Ovary (tissue), 10 donors: ENCODE measurements at places on chromosomes 3 and 15. TPM values are rescaled to one million over a fixed set of nuclear protein-coding genes. Genes with fewer than 3 reads are reported as not detected.

The SYNPR gene
- not detected for total RNA-seq

DNA sequence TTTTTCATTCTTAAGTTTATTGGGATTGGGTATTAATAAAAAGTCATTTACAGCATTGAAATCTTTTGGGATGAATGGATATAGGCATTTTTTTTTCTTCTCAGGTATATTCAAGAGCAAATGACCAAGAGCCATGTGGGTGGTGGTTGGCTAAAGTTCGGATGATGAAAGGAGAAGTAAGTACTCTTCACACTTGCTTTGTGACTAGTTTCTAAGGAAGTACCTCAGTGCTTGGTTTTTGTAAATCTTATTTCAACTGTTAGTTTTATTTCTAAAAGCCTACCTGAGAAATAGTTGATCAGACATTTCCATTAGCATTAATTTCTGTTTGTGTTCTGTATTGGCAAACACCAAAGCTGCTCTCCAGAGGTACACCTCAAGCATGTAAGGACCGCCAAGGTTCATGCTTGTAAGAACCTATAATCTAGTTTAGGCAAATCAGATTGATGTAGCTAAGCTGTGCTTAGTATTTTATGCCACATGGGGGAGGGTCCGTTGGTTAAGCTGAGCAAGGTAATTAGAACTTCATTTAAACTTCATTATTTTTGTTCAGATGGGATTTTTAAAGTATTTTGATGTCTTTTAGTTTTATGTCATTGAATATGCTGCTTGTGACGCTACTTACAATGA, 35.4 kb downstream of the FXR1 start:
- no peak for DNase-seq

DNA sequence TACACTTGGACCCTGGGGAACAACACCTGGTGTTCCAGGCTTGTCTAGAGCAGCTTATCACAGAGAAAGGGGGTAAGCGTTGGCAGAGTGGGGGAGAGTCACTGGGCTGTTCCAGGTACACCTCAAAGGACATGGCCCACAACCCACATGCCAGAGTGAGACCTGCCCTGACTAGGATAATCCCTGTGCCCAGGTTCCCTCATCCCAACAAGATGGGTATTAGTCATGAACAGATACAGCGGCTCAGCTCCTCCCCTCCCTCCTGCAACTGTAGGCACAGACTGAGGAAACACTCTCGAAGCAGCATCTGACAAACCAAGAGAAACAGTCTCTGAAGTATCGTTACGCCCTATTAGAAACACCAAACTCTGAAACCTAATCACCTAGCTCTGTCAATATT, 32.1 kb upstream of the RPS17 start:
- no peak for DNase-seq

The PHC3 gene
- 90.2 TPM for total RNA-seq

GRCh38 chr3:62876064-62876463, 848 bp upstream of the CADPS start:
- DNase-seq: peak; percentile 45

DNA sequence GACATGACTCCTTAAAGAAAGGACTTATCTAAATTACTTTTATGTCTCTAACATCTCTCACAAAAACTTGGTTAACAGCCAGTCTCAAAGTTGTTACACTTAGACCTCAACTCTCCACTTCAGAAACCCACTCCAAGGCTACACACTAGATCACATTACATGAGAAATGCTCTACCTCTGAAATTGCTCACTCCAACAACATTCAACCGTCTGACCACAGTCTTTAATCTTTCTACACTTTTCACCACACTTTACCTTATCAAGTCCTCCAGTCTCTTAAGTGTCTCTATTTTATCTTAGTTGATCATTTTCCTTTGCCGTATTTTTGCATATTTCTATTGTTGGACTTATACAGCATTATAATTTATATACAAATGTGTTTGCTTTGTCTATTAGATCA, 5.8 kb downstream of the SLC12A6 start:
- DNase-seq: no peak

DNA sequence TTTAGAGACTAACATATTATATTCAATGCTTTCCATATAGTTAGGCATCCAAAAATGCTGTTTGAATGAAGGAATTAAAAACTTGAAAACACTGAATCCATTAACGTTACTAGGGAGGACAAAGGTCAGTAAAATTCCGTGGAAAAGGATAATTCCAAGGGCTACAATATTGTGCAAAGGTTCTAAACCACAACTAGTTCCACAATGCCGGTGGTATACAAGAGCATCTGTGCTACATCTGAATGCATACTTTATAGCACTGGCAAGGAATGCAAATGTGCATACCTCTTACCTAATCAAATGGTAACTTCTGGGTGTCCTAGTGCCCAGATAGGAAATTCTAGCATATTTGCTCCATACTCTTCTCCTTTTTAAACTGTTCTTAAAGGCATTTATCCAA, 2.2 kb downstream of the ICE2 start:
- no peak for DNase-seq

GRCh38 chr3:70281663-70282062, 30.8 kb downstream of the MDFIC2 start:
- DNase-seq: no peak

The SLC28A2 gene
- not detected for total RNA-seq

DNA sequence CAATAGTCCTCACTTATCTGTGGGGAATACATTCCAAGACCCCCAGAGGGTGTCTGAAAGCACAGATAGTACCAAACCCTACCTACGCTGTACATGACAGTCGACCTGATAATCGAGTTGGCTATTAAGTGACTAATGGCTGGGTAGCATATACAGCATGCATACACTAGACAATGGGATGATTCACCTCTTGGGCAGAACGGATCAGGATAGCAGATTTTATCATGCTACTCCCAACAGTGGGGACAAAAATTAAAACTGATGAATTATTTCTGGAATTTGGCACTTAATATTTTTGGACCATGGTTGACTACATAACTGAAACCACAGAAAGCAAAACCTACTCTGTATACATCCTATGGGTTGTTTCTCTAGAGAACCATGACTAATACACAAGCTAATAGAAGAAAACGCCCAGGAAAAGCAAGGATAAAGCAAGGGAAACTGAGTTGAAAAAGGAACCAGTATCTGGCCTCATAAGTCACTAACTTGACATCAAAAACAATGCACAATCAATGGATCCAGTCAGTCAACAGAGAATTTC, 15.5 kb downstream of the ATG3 start:
- DNase-seq: no peak

- DNase-seq: no peak
Measured at GRCh38 chr3:179016979-179017670, 54.5 kb downstream of the ZMAT3 start.

The CIP2A gene
- 6.3 TPM for total RNA-seq

DNA sequence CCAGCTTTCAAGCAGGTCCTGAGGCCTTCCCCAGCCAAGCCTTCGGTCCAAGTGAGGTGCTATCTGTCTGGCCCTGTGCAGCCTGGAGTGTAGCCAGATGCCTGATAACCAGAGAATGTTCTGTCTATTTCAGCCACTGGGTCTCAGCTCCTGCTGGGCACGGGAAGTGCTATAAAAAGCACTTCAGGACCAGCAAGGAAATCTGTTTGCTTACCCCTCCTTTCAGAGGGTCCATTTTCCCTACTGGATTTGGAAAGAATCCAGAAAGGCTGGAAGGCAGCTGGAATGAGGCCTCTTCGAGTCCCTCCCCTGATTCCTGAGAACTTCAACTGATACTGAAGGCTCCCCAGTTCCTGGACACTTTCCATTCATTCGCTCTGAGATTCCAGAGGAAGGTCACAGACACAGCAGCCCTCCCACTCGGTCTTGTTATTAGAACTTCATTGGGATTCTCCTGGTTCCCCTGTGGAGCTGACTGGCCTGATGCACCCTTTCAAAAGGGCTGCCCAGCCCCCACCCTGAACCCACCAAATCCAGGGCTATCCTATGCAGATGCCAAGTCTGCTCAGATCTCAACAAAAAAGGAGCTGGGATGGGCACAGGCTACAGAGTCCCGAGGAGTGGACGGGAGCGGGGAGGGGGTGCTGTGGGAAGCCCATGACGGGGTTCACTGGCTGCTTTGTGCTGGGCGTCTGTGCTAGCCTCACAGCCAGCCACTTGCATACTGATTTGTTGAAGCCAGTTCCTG, 70.4 kb downstream of the UMPS start:
- peak; percentile 79 for DNase-seq

The CCR2 gene
- 0.42 TPM for total RNA-seq

- no peak for DNase-seq
Measured at GRCh38 chr15:73694419-73694818, 10.2 kb downstream of the CD276 start.

The SAXO2 gene
- total RNA-seq: 10.0 TPM

- no peak for DNase-seq
Measured at GRCh38 chr3:66675366-66675765, 174.5 kb upstream of the LRIG1 start.

GRCh38 chr3:114411190-114411668, 117.4 kb downstream of the TIGIT start:
- DNase-seq: no peak

DNA sequence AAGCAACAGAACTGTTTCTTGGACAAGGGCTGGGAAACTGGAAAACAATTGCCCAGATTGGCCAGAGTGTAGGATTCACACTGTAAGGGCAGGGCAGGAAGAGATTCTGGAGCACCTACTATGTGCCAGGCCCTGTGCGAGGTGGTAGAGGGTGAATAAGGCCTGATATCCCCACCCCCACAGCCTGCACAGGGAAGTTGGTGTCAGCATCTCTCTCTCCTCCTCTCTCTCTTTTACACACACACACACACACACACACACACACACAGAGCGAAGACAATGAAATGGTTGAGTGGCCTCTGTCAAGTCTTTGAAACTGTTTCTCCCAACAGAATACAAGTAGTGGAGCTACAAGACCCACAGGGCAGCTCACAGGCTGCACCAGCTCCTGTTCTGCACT, 47.1 kb upstream of the SLCO2A1 start:
- no peak for DNase-seq

The CATSPER2 gene
- total RNA-seq: 7.5 TPM

DNA sequence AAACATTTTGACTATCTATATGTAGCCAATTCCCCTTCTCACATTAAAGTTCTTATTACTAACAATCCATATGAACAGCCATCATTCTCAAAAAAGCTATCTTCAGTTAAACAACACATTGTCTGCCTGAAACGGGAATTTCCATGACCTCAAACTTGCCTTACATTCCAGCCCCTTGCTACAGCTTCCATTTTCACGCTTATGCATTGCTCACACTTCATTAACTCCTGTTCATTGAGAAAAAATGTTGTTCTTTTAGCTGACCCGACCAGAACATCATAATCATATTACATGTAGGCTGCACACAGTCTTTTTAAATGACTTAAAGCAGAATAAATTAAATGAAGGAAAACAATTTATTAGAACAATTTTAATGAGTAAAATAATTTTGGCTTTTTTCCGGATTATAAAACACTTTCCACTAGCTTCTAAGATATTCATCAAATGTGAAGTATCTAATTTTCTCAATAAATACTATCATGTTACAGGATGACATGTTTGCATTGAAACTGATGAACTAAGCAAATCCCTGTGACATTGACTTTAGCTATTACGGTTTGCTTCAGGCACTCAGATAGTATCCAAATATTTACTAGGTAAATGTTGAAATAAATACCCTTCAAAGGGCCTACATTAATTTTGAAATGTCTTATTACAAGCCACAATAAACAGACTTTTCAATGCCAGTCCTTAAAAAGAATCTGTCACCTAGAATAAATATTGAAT, 49.9 kb downstream of the P3H2 start:
- no peak for DNase-seq

DNA sequence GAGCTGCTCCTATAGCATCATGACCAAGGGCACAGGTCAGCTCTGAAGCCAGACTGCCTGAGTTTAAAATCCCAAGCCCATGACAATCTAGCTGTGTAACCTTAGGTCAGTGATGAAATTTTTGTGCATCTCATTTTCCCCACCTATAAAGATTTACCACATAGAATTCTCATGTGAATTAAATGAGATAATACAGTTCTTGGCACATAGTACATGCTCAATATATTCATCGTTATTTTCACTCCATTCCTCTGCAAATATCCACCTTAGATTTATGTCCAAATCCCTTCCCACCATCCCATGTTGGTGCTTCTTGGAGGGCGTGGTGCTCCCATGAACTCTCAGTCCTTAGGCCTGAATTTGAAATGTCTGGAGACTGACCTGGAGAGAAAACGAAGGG, 300.1 kb downstream of the TLE3 start:
- DNase-seq: no peak

The UBR1 gene
- total RNA-seq: 32.7 TPM

DNA sequence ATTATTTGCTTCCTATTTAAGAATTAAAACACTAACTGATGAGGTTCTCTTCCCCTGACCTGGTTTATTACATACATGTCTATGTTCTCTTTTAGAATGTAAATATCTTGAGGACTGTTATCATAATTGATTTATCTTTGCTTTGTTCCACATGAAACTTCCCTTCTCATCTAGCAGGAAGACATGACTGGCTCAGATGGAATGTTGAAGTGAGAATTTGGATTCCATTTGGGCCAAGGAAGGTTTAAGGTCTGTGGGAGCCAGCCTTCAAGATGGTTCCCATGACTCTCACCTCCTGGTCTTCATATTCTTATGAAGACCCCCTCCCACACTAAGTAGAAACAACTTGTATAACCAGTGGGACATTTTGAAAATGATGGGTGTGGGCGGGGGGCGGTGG, 222.2 kb upstream of the GADL1 start:
- DNase-seq: no peak

DNA sequence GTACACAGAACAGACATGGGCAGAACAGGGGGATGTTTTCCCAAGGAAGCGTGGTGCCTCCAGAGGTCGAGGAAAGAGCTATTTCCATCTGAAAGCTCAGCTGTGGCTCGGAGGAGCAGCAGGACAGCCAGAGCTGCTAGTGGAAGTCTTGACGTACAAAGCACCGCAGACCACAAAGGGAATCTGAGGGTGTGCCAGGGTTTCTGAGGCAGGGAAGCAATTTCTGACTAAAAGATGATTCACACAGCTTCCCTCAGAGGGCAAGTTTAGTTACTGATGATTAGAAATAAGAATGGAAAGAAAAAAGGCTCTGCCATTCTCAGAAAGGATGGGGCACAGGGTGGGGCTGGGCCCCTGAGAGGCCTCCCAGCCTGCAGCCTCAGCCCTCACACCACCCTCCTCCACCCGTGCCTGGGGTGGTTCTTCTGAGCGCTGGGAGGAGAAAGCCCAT, 45.8 kb upstream of the SEC13 start:
- no peak for DNase-seq
